ENCODE measurements at places on chromosomes 3 and 15.

- DNase-seq = no peak
Measured at GRCh38 chr3:195162033-195162669, 108.8 kb downstream of the XXYLT1 start.

- no peak for DNase-seq
Measured at GRCh38 chr3:133412183-133413132, 12.6 kb downstream of the BFSP2 start.

- no peak for DNase-seq
Measured at GRCh38 chr3:42876940-42877720, 1.5 kb upstream of the CYP8B1 start.

DNA sequence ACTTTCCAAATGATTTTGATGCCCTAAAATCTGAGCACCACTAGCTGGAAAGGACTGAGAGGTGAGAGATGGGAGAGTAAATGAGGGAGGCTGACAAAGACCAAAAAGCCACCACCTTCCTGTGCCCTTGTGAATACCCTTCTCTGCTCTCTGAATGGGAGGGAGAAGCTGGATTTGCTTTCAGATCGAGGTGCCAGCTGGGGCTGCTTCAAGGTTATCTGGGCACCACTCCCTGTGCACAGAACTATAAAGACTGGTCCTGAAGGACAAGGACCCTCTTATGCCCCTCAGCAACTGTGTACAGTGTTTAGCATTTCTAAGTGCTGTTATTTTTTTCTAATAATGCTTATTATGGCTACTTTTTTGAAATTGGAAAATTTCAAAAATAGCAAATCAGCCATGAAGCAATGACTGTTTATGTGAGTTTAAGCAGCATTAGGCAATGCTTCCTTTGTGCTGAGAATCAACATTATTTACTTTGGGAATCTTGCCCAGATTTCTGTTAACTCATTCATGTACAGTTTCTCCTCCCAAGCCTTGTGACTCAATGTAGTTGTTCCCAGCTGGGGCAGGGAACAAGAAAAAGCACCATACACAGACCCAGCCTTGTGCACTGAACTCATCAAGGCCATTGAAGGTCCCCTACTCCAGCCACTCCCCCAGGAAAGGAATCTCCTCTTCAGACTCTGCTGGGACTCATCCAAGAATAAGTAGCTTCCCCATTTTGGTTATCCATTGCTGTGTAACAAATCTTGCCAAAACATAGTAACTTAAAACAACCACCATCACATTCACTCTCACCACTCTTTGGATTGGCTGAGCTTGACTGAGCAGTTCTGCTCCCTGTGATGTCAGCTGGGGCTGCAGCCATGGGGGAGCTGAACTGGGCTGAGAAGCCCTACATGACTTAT lies 37.3 kb upstream of the CDV3 start:
- DNase-seq = no peak

DNA sequence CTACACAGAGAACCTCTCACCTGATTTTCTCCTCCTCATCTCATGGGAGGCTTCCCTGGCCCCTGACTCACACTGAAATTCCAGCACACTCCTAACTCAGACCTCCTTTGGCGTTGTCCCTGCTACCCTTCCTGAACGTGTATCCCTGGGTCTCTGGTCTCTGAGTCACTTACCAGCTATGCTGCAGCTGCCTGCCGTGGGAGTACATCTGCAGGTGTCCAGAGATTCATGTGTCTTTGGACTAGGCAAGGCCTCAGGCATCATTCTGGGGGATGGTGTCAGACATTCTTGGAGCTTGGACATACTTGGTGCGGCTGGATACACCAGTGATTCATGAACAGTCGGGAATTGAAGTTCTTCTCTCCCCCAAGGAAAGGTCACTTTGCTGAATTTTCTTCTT lies 148.8 kb upstream of the TRIM42 start:
- DNase-seq = no peak

DNA sequence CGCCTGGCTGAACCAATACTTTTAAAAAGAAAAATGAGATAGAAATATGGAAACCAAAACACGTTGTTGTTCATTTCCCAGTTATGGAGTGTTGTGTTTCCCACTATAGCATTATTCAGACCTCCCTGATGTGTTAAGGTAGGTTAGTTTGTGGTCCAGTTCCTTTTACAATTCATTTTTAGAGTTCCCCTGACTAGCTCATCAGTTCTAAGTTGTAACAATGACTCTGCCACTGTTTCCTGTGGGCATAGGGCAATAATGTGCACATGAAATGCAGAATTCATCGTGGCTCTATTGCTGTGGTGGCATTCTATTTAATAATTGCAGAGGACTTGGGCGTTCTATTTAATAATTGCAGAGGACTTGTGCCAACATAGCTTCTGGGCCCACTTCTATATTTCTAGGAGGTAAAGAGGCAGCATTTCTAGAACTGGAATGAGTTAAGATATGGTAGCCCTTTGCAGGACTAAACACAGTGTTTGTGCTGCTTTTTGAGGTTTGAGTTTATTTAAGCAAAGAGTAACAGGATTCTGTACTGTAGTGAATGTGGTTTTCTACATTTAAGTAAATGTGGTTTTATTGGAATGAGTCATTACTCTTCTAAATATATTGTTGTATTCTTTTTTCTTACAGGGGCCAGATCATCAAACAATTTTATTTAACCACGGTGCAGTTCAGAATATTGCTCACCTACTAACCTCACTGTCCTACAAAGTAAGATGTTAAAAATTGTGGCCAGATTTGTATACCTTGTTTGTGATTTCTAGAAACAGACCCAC lies 47.5 kb downstream of the ARMC8 start:
- no peak for DNase-seq

GRCh38 chr3:50163572-50164455 lies 8.7 kb downstream of the SEMA3F start:
- no peak for DNase-seq

DNA sequence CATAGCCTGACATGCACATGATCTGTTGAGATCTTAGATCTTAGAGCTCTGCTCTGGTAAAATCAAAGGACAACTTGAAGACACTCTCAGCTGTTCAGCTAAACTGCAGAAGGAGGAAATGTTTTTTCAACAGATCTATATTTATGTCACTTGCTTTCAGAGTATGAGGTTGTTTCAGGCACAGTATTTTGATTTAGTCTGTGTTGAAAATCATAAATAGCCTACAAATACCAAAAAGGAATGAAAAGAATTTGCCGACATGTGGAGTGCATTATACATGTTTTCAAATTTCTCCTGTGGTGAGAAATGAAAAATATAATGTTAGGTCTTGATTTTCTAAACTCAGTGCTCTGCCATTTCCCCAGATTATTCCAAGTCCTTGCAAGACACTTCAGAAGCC lies 1118.4 kb downstream of the TBL1XR1 start:
- DNase-seq = no peak

DNA sequence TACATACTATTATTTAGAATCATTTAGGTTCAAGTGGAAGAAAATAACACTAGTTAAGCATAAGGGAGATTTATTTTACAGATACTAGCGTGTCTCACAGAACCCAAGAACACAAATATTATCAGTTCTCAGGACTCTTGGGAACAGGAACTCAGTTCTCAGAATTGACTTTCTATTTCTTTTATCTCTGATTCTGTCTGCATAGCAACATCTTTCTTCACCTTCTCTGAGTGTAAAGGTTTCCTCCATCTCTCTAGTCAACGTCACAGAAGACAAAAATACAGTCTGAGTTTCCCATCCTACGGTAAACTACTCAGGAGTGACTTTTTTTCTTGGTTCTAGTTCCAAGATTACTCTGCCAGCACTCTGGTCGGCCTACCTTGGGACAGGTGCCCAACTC lies 220.0 kb downstream of the SV2B start:
- no peak for DNase-seq

DNA sequence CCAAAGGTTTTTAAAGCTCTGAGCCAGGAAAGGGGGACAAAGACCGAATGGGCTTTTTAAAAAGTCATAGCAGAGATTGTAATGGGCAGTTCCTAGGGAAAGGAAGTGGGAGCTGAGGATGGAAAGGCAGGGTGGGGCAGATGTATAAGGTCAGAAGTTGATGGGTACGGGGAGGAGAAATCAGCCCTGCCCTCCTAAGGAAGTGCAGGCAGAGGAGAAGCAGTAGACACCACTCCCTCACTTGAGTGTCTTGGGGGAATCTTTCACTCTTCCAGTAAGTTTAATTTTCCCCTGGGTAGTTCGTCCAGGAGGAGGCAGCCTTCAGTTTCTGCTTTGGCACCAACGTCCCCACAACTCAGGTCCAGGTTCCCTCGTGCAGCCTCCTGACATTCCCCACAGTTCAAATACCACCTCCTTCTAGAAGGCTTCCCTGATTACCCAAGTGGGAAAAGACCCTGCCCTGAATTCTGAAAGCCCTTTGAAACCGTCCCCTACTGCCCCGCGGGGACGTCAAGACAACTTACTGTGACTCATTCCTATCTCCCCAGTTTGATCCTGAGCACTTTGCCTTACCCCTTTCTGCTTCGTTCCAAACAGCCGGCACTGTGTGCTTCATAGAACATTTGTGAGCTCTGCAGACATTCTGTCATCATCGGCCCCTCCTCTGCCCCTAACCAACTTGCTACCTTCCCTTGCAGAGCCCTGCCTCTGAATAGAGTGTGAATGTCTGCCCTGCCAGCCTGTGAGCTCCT lies 14.3 kb upstream of the SRP14 start:
- DNase-seq = no peak

GRCh38 chr15:100786901-100787566 lies 92.6 kb upstream of the ALDH1A3 start:
- no peak for DNase-seq

DNA sequence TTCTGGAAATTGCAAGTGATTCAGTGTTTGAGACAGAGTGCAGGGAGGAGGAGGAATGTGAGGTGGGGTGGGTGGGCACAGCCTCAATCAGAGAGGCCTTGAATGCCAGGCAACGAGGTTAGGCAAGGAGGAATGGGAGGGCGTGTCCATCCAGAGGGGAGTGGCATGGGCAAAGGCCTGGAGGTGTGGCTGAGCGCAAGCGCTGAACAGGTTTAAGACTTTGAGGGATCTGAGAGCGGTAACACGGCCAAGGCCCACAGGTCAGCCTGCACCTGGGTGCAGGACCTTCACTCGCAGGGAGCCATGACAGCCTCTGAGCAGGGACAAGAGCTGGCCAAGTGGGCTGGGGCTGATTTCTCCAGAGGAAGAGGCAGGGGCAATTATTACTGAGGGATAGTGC lies 125.9 kb downstream of the TPRA1 start:
- DNase-seq = no peak

GRCh38 chr15:66251790-66252684 lies 1.5 kb downstream of the MEGF11 start:
- no peak for DNase-seq

DNA sequence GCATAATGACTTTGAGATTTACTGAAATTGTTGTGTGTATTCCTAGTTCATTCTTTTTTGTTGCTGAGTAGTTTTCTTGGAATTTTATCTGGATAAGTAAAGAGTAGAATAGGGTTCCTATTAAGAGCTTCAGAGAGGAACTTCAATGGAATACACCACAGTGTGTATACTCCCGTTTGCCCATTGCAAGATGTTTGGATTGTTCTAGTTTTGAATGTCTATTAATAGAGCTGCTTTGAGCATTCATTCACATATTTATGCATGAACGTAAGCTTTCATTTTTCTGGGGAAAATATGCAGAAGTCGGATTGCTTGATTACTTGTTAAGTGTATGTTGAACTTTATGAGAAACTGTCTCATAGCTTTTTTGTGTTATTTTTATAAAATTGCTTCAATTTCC lies 580.5 kb downstream of the OTOL1 start:
- DNase-seq = no peak

DNA sequence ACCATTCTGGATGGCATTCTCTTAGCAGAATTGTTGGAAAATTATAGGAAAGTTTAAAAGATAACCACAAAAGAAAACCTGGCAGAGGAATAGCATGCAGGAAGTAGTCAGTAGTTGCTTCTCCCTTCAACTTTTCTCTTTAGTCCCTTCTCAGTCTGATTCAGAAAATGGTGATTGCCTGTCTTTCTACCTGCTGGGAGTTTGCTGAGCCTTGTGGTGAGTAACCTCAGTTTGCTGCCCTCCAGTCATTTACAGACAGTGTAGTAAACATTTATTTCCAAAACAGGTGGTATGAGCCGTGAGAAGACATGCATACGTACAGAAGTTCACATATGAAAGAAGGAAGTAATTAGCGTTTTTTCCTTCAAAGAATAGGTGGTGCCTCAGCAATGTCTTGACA lies 224.7 kb upstream of the POU1F1 start:
- DNase-seq = no peak

GRCh38 chr3:14561051-14561960 lies 21.2 kb upstream of the GRIP2 start:
- no peak for DNase-seq

- DNase-seq = no peak
Measured at GRCh38 chr3:160616716-160617115, 51.3 kb upstream of the KPNA4 start.

DNA sequence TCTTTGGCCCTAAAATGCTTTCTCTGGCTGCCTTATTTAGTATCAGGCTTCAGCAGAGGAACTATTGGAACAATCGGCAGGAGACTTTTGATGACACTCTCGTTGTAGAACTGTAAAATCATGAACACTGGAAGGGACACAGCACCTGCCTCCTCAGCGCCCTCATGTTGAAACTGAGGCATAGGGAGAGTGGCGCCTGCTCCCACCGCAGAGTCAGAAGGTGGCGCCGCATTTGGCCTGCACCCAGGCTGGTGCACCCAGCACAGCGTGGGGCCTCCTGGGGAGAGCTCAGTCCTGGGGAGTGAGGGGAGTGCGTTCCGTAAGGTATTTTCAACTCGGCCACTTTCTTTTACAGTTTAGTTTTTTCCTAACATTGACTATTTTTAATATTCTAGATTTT lies 78.2 kb upstream of the BLM start:
- no peak for DNase-seq

- no peak for DNase-seq
Measured at GRCh38 chr3:10430805-10431204, 74.6 kb downstream of the ATP2B2 start.

GRCh38 chr3:157248590-157249422 lies 88.9 kb upstream of the CCNL1 start:
- peak; percentile 2 for DNase-seq

DNA sequence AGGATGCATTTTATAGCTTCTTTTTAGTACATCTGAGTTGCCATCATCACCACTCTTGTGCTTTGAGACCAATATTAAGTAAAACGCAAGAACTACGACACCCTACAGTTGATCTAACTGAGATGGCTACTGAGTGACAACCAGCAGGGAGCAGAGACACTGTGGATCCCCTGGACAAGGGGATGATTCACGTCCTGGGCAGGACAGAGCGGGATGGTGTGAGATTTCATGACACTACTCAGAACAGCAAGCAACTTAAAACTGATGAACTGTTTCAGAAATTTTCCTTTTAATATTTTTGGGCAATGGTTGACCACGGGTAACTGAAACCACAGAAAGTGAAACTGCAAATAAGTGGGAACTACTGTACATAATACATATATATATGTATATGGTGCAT lies 299.2 kb downstream of the ADAMTS17 start:
- no peak for DNase-seq

GRCh38 chr3:187792521-187792920 lies 47.3 kb upstream of the BCL6 start:
- DNase-seq = no peak

- no peak for DNase-seq
Measured at GRCh38 chr3:178353006-178353694, 183.1 kb upstream of the KCNMB2 start.

Measured in NCI-H1417 treated with DMSO at 0.1 percent for 48 hours (cell line).